Stimulated activated CD8-positive, alpha-beta memory T cell treated with anti-CD3 and anti-CD28 coated beads, Interleukin-4, amount 100 ng/mL, for 4 hours (primary cell): ENCODE measurements at places on chromosomes 3 and 15.

- no peak for DNase-seq
Measured at GRCh38 chr3:36954452-36955134, 9.7 kb upstream of the TRANK1 start.

GRCh38 chr3:36476286-36476942 is 96.1 kb downstream of the STAC start:
- DNase-seq, result no peak

DNA sequence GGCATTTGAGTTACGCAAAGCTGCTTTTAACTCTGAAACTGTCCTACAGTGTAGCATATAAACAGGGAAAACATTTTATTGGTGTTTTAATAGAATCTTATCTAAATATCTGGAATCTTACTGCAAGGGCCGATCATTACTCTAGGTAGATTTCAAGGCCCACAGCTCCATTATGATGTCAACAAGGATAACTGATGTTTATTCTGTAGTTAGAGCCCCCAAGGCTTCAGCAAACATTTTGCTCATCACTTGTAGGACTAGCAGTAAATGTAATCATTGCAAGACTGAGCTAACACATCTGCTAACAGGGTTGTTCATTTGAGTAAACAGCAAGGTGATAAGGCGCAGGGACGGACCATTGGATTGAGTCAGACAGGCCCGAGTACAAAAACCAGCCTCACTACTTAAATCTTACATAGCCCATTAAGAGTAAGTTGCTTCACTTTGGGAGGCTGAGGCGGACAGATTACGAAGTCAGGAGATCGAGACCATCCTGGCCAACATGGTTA is 332.5 kb upstream of the TPRG1 start:
- no peak for DNase-seq

DNA sequence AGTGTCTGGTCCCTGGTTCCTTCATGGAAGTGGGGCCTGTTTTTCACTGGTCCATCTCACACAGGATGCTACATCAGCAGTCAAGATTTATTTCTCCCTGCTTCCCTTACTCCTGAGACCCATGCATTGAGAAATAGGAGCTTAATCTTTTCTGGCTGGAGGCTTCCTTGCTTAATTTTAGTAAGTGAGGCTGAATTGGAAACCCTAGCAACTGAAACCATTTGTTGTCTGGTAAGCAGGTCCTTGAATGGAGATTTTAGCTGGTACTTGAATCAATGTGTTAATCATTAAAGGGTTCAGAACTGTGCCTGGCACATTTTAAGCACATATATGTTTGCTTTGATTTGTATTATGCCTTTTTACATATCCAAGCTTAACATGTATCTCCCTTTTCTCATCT is 20.2 kb upstream of the MEF2A start:
- DNase-seq, result no peak

GRCh38 chr3:193165431-193166120 is 75.4 kb upstream of the PLAAT1 start:
- DNase-seq, result no peak

DNA sequence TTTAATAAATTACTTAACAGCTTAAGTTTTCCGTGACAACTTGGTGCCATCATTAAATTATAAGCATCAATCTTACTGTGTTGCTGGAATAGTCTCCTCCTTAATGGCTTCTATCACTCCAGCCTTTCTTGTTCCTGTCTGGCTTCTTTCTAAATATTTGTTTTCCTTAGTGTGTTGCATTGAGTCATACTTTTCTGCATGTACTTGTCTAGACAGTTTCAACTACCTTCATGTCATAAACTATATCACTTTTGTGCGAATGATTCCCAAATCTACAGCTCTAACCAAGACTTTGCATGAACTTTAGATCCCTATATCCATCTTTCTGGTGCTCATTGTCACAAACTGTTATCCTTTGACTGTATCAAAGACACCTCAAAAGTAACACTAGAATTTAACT is 78.4 kb downstream of the AKAP13 start:
- no peak for DNase-seq

DNA sequence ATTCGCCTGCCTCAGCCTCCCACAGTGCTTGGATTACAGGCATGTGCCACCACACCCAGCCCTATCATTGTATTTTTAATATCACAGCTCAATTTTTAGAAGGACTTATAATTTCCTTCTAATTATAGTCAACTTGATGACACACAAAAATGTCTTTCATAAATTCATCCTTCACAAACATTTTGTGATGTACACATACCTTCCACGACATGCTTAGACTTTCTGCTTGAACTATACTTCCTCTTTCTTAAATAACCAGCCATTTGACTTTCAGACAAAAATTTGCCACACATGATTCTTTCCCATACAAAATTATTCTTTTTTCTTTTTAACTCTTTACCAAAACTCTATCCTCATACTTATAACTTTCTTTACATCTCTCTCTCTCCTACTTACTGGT is 48.4 kb upstream of the CCK start:
- no peak for DNase-seq

DNA sequence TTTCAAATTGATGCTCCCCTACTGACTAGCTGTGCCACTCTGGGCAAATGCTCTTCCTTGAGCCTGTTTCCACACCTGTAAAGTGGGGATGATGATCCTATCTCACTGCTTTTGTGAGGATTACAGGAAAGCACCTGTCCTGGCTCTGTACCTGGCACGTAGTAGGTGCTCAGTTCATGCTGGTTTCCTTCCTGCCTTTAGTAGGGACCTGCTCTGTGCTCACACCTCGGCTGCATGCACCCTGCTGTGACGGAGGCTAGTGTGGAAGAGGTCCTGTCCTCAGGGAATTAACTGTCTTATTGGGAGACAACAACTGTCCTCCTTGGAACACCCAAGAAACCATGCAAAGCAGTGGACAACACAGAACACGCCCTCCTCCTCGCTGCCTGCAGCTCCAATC is 61.8 kb downstream of the RPL39L start:
- DNase-seq, result no peak

DNA sequence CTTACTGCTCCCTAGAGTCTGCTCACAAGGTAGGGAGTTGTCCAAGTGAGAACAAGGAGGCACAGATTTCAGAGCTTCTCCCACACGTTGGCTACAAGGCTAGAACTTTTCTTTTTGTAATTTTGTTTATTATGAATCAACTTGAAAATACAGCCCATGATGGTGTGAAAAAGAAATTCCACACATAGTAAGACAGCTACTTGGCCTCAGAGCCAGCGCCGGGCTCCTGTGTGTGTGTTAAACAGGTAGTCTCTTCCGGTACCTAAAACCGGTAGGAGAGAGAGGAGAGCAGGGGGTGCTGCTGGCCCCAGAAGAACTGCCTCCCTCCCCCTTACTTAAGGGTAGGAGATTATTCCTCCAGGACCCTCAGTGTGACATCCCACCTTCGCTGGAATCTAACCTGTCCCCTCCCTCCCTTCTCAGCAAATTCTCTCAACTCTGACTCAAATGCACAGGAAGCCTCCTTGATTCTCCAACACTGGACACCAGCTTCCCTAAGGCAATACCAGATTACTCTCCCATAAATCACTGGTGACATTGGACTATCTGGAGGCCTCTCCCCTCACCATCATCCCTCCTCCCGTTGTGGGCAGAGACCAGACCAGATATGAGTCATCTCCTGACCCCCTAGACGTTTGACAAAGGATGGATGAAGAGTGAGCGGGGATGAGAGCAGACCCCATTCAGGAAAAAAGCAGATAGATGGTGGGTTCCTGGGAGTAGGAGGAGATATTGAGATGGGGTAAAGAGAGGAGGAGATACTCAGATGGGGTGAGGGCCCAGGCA is 4.5 kb upstream of the IP6K1 start:
- DNase-seq, result no peak

GRCh38 chr3:156455839-156456238 is 99.1 kb downstream of the SSR3 start:
- DNase-seq, result no peak

DNA sequence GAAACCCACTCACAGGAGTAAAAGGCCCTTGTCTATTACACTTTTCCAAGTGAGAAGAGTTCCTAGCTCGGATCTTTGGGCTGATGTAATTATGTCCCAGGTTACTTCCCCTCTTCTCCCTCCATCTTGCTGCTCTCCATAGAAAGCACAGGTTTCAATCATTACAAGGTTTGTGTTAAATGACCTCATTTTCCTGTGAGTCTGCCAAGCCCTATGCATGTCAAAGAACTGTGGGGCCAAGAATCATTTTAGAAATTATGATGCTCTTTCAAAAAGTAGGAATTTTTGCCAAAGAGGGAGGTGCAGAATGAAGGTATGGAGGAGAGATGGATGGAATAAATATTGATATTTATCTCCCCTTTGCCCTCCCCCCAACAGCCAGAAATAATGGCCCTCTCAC is 129.3 kb upstream of the TPM1 start:
- DNase-seq, result no peak

DNA sequence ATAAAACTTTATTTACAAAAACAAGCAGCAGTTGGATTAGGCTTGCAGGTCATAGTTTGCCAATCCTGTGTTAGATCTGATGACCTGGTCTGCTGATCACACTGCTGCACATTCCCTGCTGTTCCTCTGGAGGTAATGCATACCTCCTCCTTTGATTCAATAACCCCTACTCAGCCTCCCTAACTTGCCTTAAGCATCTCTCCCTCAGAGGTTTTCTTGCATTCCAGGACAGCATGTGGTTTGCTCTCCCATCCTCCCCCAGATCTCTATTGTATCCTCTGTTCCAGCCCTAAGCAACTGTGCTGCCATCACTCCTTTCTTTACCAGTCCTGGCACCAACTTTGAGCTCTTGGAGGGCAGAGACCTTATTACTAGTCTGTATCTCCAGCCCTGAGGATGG is 63.4 kb downstream of the CACNA2D3 start:
- DNase-seq, result no peak

- no peak for DNase-seq
Measured at GRCh38 chr3:172201870-172202236, 162.5 kb downstream of the FNDC3B start.

DNA sequence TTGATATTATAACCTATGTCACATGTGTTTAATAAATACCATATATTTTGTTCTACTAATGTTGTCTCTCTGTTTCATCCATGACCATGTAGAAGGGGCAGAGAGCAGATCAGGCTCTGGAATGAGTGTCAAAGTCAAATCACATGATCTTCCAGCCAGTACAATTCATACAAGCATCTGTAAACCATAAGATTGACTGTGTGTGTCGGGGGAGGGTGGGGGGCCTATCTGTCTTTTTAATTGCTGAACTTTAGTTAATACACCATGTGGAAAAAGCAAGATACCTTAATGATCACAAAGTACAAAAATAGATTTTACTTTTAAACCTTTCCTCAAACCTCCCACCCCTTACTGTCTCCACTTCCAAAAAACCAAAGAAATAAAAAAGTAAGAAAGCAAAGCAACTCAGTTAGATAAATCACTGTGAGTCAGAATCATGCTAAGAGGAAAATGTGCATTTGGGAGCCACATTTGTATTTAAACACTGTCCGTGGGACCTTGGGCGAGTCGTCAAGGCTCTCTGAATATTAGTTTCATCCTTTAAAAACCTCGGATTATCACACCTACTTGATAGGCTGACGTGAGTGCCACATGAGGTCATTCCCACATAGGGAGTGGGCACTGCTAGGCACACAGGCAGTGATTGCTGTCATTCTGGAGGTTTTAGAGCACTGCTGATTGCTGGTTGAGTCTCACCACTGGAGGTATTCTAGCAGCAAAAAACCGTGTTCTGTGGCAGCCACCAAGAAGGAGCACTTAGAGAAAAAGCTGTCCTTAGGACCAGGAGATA is 21.0 kb upstream of the POLR2M start:
- no peak for DNase-seq

GRCh38 chr3:106512846-106513245 is 644.0 kb upstream of the CBLB start:
- DNase-seq, result no peak

GRCh38 chr3:194030372-194030771 is 105.6 kb upstream of the HES1 start:
- no peak for DNase-seq

- no peak for DNase-seq
Measured at GRCh38 chr3:57757642-57758297, 1.7 kb downstream of the SLMAP start.

DNA sequence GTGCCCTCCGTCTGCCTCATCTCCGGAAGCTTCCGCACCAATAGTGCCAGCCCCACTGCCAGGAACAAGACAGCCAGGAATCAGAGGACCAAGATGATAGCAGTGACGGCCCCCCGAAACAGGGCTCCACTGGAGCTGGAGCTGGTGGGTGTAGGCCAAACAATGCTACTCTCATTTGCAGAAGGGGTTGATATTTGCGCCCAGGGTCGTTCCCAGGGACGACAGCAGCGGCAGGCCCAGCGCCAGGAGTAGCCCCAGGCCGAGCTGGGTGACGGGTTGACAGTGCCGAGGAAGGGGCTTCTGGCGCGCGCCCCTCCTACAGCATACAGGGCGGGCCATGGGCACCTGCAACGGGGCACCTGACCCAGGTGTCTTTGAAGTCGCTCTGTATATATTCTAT is 301.4 kb downstream of the CNTN6 start:
- no peak for DNase-seq

- DNase-seq, result no peak
Measured at GRCh38 chr3:49412632-49413337, 562 bp downstream of the TCTA start.

- no peak for DNase-seq
Measured at GRCh38 chr3:81621277-81621676, 140.2 kb downstream of the GBE1 start.

DNA sequence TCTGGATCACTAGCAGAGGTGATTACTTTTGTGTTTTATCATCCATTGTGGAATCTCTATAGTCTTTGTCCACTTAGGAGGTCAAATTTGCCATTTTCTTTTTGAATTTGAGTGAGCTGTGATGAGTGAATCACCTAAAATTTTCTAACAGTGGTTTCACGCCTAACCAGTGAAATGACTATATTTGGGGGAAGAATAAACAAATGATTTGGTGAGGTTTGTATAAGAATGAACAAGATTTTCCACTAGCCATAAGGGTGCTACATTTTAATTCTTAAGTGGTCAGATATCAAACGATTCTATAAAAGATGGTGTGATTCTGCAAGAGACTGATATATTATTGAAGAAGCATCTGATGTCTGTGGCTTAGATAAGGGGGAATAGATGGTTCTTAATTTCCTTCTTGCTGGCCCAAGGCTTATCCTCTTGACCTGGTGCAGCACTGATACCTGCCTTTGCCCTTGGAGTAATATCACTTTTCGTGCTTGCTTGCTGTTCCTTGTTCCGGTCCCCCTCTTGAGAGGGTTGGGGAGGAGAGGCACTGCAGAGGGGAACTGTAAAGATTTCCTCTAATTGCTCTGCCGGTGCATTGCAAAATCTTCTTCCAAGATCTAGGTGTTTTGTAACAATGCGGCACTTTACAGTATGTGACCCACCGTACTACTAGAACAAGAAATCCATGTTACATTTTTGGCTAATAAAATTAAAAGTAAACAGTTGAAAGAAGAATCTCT is 14.5 kb downstream of the C3orf20 start:
- DNase-seq, result no peak
